Activated CD4-positive, alpha-beta T cell treated with anti-CD3 and anti-CD28 coated beads for 4 hours (primary cell): ENCODE measurements at places on chromosomes 6 and 20.

- no peak for DNase-seq
Measured at GRCh38 chr20:63072231-63072791, 65.5 kb upstream of the BHLHE23 start.

- no peak for DNase-seq
Measured at GRCh38 chr6:67541586-67541985, 1093.5 kb upstream of the ADGRB3 start.

DNA sequence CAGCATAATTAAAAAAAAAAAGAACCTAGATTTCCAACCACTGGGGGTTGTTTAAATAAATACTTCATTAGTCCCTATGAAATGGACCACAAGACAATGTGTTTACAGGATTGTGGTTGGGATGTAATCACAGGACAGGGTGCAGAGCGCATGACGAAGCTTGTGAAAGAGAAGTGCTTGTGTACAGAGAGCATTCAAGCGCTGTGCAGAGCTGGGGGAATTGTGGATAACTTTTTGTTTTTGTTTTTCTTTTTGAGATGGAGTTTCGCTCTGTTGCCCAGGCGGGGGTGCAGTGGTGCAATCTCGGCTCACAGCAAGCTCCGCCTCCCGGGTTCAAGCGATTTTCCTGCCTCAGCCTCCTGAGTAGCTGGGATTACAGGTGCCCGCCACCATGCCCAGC lies 22.3 kb downstream of the LAMA5 start:
- DNase-seq: no peak

- DNase-seq: no peak
Measured at GRCh38 chr20:8424010-8424409, 291.9 kb downstream of the PLCB1 start.

GRCh38 chr20:32626859-32627636 lies 41.9 kb upstream of the NOL4L start:
- DNase-seq: no peak

GRCh38 chr6:145839653-145840052 lies 25.1 kb upstream of the FBXO30 start:
- DNase-seq: no peak

DNA sequence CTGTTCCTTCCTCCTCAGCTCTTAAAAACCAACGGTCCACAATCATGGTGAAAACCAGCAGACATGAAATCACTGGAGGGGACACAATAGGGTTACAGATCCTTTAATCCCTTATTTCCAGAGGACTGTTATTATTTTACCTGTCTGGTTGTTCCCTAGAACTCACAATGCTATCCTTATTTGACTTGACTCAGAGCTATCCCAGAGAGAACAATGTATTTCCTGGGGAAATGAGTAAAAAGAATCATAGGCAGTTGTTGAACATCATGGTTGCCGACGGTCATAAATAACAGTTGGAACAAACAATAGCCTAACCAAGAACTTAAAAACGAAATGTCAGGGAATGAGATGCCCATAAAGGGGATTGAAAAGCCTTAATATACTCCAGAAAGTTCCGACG lies 9.3 kb downstream of the OR2H1 start:
- no peak for DNase-seq
